ENCODE measurements at places on chromosomes 12 and 14. TPM values are rescaled to one million over a fixed set of nuclear protein-coding genes. Genes with fewer than 3 reads are reported as not detected.
A peak's percentile ranks its signal among the peaks of the same experiment; 100 is the strongest.

C12orf60 gene
- total RNA-seq, result 1.1 TPM

GRCh38 chr14:99981806-99982205, 83.4 kb upstream of the EVL start:
- DNase-seq, result no peak

DNA sequence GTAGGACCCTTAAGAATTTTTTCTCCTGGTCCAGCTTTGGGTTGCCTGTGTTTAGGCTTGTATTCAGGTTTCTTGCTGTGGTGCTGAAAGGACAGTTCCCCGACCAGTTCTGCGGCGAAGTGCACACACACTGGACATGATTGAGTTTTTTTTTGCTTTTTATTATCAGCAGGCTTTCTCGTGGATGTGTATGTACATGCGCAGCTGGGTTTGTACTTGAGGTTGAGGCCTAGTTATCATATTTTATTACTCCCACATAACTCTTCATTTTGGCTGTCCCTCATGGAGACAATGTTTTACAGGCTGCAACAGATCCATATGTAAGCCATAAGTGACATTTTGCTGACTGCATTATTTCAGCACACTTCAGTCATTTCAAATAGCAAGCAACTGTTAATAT, 2.5 kb downstream of the SCN8A start:
- DNase-seq, result peak; percentile 61

- DNase-seq, result no peak
These were observed 39.4 kb downstream of the HNRNPC start for GRCh38 chr14:21229821-21230220.

PLEK2 gene
- total RNA-seq, result 4.7 TPM

GRCh38 chr14:104470588-104470987, 109.0 kb upstream of the C14orf180 start:
- DNase-seq, result no peak

TTC7B gene
- 86.4 TPM for total RNA-seq

DNA sequence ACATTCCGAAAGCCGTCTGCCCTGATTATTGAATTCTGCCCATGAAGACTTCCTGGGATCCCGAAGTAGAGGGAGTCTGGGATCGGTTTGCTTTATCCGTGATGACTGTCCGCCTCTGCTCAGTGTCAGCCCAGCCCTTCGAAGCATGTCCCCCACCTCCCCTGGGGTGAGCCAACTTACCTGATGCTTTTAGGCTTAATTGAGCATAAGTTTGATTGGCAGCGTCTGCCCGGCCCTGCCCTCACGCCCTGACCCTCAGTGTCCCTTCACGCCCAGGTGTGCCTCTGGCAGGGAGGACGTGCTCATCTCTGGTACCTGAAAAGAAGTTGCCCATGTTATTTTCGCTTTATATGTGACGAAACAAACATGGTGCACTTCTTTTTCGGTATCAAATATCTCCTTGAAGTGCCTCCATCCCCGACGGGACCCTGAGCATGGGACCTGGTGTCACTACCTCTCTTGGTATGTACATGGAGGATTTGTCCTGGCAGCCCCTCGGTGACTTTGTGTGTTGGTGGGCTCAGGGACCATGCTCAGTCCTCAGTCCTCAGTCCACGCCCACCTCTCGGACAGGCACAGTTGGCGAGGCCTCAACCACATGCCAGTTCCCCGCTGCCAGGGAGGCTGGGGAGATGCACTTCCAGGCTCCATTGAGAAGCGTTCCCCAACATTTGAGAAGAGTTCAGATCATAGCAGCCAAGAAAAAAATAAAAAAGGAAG, 130.1 kb upstream of the RTL1 start:
- no peak for DNase-seq

- no peak for DNase-seq
These were observed 9.8 kb downstream of the IFFO1 start for GRCh38 chr12:6546016-6546415.

CAPZA3 gene
- not detected for total RNA-seq

SERPINA3 gene
- not detected for total RNA-seq

Measured in endothelial cell of umbilical vein (primary cell).